Fibroblast of skin of left biceps (primary cell): ENCODE measurements at places on chromosomes 12 and 14.
A peak's percentile ranks its signal among the peaks of the same experiment; 100 is the strongest.

DNA sequence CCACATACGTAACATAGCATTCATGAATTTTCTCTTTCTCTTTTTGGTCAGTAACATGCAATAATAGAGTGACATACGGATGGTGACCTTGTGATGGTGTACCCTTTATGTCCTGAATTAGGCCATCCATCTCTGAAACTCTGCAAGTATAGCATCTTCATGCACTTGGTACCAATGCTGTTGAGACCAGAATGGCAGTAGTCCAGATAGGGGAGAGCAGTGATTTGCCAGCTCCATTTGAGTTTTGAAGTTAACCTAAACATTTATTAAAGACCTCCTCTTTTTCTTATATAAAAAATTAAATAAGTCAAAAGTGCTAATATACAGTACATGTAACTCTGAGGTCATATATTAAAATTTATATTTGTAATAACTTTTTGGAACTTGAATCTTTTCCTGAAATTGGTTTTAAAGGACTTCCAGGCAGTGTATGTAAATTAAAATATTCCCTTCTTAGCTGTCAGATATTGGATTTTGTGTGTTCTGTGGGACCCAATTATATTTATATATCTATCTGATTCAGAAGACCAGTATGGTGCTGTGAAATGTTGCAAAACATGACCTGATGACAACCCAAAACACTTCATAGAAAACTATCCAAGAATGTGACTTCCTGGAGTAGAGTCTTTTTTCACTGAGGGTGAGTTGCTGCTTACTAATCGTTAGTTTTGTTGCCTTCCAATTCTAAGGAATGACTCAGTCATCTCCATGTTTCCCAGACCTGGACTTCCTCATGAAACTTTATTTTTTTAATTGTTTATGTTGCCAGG, 3.5 kb downstream of the ELK3 start:
- peak; percentile 84 for DNase-seq

GRCh38 chr12:108638141-108638827, 4.6 kb upstream of the SELPLG start:
- no peak for DNase-seq

- DNase-seq: no peak
Measured at GRCh38 chr12:97260786-97261185, 201.8 kb upstream of the RMST start.

DNA sequence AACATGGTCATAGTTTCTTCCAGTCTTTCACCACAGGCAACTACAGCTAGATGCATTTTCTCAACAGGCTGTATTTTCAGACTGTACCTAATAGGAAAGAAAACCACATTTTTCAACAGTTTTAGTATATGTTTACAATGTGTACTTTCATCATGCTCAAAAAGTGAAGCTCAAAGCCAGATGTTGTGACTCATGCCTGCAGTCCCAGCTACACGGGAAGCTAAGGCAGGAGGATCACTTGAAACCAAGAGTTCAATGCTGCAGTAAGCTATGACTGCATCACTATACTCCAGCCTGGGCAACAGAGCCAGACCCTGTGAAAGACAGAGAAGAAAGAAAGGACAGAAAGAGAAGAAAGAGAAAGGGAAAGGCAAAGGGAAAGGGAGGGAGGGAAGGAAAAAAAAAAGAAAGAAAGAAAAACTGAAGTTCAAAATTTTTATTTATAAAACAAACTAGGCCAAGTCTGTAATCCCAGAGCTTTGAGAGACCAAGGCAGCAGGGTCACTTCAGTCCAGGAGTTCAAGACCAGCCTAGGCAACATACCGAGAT, 25.5 kb downstream of the GXYLT1 start:
- DNase-seq: peak; percentile 64

DNA sequence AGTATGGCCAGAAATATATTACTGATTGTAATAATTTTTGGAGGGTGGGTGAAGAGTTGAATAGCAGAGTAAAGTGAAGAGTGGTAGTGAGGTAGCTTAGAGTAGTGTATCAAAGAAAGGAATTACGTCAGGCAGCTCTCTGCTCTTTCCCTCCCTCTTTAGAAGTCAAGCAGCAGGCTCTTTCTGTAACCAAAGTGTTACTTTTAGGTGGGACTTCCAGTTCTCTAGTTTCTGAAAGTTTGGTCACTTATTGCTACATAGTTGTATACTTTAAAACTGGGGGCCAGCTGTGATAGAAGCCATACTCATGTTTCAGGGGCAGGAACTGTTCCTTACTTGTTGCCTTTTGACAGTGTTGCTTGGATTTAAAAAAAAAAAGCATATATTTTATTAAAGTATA, 30.6 kb downstream of the ATF7IP start:
- no peak for DNase-seq

DNA sequence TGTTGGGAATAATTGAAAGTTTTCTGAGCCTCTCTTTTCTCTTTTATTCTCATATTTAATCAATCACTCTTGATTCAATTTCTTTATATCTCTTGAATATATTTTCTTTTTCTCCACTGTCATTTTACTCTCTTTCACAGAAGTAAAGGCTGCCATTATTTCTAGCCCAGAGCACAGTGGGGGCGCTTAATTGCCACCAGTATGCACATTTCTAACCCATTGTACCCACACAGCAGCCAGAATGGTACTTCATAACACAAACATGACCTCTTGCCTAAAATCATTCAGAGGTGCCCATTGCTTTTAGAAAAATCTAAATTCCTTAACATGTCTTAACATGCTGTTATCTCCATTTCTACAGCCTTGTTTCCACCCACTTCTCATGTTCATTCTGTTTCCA, 190.2 kb upstream of the LMO3 start:
- DNase-seq: no peak

- DNase-seq: no peak
Measured at GRCh38 chr12:131208425-131208824, 254.7 kb downstream of the ADGRD1 start.

DNA sequence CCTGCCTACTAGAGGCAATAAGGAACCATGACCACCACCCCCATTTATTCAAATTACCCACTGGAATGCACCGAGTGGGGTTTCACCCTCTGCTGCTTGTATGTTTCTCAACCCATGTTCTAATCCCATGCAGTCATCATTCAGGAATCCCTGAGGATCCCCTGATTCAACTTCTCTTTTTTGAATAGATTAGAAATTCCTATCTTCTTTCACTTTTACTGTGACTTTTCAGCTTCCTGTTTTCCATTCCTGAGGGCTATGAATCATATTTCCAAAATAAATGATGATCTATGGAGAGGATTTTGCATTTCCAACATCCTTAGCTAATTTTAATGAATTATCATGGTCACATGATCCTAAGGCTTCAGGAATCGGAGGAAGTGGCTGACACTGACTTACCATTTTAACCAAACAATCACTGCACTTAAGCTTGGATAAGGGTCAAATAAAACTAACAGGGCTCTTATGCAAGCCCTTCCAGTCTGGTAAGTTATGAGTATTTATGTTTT, 19.4 kb upstream of the P2RX4 start:
- peak; percentile 91 for DNase-seq

DNA sequence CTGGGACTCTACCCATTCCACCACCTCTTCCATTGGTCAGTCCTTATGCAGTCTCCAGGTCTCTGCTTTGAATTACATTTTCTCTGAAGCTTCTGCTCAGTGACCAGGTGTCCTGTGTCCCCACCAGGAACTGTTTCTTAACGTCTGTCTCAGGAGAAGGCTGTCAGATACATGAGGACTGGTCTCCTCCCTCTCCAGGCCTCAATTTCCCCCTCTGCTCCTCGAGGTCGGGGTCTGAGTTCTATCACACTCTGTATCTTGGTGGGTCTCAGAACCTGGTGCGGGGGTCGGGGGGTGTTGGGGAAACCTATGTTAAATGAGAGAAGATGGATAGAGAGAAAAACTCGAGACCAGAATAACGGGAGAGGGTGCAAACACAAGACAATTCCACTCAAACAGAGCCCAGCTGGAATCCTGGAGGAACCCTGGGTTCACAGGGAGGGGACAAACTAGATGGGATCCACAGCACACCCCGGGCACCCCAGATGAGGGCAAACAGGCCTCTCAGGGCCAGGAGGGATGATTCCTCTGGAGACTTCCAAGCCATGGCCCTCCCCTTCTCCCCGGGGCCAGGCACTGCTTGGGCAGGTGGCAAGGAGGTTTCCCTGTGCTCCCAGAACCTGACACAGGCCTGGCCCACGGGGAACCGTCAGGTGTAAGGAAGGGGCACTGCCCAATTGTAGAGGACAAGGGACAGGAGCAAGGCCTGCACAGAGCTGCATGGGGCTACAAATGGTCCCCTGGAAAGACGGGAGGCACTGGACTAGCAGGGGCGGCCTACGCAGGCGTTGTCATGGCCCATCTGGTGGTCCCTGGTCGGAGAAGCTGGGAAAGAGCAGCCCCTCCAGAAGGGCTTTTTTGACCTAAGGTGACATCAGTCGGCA, 313.2 kb upstream of the DIO3 start:
- DNase-seq: no peak

DNA sequence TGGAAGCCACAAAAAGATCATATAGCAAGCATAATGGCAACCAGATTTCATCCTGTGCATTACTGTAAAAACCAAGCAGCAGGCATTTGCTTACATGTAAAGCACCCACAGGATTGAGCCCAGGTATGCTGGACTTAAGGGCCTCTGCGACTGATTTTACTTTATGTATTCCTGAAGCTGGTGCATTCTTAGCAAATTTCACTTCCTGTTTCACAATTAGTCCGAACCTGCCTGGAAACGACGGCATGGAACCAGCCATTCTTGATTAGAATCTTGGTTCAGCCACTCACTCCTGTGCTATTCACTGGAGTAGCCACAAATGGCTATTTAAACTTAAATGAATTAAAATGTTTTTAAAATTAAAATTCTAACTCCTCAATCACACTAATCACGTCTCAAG, 239.2 kb downstream of the NUAK1 start:
- DNase-seq: no peak

DNA sequence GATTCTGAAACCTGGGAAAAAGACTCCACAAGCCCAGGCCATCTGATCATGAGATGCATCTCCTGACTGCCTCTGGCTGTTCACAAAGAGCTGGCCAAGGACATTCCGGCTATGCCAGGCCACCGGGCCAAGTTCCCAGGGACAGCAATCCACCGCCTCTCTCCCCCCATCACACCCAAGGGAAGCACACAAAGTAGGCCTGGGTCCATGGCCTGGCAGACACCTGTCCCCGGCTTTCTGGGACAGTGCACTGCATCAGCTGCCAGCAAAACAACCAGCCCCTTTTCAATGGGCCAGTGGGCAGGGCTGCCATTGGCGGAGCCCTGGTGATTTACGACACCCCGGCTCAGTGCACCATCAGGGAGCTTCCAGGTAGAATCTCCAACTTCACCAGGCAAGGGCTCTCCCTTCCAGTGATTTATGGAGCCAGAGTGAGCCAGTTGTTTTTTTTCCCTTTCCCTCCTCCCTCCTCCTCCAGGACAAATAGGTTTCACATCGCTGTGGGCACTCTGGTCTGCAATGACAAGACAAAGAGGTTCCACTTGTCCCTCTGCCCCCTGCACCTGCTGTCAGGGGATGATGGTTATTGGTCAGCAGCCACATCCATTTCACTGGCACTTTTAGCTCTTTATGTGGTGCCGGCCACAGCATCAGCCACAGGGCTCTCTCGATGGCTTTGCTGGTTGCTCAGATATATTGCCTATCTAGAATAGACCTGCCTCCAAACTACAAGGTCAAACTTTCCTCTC, 149.6 kb downstream of the SLC38A6 start:
- no peak for DNase-seq

- DNase-seq: no peak
Measured at GRCh38 chr14:35944847-35945246, 118.7 kb downstream of the BRMS1L start.

GRCh38 chr14:60738843-60739508, 4.4 kb downstream of the MNAT1 start:
- no peak for DNase-seq

GRCh38 chr12:50201987-50202521, 34.9 kb upstream of the CERS5 start:
- DNase-seq: peak; percentile 91

- no peak for DNase-seq
Measured at GRCh38 chr14:42911642-42912041, 1305.0 kb downstream of the LRFN5 start.

- no peak for DNase-seq
Measured at GRCh38 chr14:92968291-92969020, 45.5 kb downstream of the CHGA start.

- DNase-seq: no peak
Measured at GRCh38 chr12:66035288-66035966, 95.1 kb downstream of the LLPH start.

DNA sequence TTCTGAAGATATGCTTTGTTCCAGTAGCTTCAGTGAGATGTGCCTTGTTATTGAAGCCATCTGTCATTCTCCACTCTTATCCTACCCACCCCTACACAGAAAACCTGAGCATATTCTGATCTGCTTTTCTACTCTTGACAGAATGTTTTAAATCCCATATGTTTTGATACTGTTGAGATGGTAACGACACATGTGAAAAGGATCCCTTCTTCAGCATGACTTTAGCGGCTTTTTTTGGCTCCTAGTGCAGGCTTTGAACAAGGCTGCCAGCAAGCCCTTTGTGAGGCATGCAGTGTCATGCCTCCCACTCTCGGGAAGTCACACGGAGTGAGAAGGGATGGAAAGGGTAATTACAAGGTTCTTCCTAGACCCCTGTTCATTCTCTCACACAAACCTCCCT, 228.8 kb upstream of the RGS6 start:
- DNase-seq: no peak

GRCh38 chr12:110337912-110338710, 57.1 kb downstream of the ATP2A2 start:
- no peak for DNase-seq

DNA sequence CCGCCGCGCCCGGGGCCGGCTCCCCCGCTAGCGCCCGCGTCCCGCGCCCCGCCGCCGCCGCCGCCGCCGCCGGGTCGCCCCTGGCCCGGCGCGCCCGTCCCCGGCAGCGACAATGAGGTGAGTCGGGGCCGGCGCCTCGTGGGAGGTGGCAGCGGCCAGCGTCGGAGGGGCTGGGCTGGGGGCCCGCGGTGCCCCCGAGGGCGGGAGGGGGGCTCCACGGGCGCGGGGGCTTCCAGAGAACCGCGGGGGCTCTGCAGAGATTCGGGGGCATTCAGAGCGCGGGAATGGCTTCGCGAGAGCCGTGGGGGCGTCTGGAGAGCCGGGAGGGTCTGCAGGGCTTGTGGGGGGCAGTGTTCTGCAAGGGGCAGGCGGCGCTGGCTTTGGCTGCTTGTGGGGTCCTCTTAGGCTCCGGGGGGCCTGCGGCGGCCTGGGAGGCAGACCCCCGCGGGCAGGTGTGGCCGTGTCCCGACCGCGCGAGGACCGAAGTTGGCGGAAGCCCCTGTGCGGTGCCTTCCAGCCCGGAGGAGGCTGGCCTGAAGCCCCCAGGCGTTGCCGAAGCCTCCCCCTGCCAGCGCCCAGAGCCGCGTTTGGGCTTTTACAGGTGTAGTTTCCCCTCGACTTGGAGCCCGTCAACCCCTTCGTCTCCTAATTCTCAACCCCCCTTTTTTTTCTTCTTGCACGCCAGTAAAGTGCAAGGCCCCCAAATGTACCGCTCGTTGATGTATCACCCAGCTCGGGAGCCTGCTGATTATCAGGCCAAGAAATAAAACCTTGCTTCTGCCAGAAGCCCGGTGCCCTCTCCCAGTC, 93.1 kb upstream of the EVL start:
- DNase-seq: no peak

DNA sequence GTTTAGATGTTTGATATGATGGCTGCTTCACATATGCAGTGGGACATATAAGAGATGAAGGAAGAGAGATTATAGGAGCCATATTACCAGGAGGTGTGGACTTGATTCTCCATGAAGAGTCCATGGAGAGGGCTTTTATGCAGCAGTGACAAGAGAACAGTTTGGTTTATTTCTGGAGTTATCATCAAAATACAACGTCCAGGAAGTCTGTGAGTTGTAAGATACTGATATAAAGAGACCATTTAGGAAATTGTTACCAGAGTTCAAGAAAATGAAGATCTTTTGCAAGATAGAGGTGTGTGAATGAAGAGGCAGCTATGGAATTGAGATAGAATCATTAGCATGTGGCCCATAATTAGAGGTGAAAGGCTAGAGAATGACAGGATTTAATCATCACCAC, 431.7 kb downstream of the NPAS3 start:
- no peak for DNase-seq
